Stimulated activated CD4-positive, alpha-beta T cell treated with anti-CD3 and anti-CD28 coated beads, TNF-alpha, amount 100 ng/mL, for 4 hours (primary cell): ENCODE measurements at places on chromosomes 4 and X.

GRCh38 chr4:45931154-45931553 is 192.7 kb downstream of the GABRG1 start:
- no peak for DNase-seq

GRCh38 chr4:100981447-100982204 is 365.7 kb downstream of the PPP3CA start:
- no peak for DNase-seq

- no peak for DNase-seq
Measured at GRCh38 chr4:34187056-34187455, 2057.3 kb downstream of the ARAP2 start.

GRCh38 chrX:151722241-151722846 is 6.5 kb downstream of the FATE1 start:
- DNase-seq = no peak

DNA sequence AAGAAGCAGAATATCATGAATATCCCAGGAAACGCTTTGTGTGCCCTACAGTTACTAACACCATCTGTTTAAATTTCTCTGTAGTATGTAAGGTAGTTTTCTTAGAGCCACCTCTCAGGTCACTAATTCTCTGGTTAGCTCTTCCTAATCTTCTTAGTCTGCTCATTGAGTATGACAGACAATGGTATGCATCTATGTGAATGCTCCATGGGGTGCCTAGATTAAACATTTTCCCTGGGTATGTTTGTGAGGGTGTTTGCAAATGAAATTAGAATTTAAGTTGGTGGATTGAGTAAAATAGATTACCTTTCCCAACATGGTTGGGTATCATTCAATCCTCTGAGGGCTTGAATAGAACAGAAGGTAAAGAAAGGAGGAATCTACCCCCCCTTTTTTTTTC is 233.0 kb downstream of the PCDH18 start:
- no peak for DNase-seq

DNA sequence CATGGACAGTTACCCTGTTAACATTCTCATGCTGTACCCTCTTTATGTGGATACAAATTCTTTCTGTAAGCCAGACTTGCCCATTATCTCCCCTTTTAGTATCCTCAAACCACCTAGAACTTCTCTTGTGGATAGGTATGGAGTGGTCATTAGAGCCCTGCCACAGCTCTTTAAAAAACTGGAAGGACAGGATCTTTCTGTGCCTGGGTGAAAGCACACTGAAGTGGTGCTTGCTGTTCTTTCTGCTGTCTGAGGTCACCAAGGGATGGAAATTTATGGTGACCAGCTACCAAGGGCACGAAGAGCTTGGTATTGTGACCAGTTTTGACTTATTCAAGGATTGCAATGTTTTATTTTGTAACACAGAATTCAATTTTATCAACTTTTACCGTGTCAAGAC is 344.2 kb downstream of the CBLL2 start:
- no peak for DNase-seq
